NCI-H187 (cell line): ENCODE measurements at places on chromosomes 11 and 22.

DNA sequence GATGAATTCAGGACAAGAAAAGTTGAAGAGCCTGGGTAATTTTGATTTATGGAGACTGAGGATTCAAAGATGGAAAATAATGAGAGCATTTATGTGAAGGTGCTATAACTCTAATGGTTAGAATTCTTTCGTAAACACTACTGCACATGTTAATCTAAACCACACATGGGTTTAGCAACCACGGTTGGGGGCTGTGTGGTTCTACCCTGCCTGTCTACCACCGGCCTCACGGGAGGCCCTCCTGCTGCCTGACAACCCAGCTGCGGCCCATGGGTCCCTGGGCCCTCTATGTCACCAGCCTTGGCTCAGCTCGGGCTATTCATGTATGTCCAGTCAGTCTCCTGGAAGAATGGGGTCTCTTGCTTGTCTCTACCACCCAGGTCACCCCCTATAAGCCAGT is 68.5 kb upstream of the ARFGAP3 start:
- DNase-seq, result no peak

GRCh38 chr11:115774756-115775155 is 270.5 kb upstream of the CADM1 start:
- DNase-seq, result no peak

DNA sequence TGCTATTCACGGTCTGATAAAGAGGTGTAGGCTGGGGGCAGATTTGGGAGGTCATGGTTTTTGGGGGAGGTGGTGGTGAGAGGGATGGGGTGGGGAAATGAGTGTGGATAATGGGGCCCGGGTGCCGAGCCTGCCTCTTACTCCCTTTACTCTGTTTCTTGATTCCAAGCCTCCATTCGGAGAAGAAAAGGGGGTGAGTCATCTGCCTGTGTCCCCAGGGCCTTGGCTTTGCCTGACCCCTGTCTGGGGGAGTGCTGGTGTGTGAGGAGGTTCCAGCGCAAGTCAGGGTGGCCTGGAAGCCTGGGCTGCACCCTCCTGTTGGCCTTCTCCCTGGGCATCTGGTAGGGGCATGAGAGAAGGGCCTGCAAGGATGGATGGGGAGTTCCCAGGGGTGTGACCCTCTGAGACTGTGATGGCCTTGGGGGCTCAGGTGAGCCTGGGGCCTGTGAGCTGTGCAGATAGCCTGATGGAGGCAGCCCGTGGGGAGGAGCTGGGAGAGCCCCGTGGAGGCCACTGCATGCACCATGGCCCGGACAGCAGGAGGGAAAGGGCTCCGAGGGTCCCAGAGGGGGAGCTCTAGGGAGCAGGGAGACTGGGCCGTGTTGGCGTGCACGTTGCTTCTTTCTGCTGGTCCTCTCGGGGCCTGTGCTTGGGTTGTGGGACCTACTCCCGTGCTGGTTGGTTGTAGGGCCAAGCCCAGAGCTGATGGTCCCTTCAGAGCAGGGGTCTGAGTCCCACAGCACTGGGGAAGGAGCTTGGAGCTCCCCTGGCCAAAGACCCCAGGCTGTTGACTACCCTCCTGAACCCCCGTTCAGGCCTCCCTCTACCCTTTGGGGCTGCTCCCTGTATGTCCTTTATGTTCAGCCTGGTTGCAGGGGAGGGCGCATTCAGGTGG is 26.3 kb upstream of the ACR start:
- no peak for DNase-seq

- no peak for DNase-seq
Measured at GRCh38 chr11:2798951-2799761, 86.4 kb downstream of the CDKN1C start.

DNA sequence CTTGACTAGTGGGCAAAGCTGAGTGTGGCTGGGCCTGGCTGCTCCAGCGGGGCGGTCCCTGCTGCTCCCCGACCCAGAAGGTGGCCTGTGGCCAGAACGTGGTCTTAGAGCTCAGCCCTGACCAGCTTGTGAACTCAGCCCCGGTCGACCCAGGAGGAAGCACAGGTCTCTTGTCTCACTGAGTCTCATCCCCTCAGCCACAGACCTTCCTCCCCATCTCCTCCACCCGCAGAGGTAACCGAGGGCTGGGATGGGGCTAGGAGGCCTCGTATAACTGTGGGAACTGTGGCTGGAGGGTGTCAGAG is 546.2 kb upstream of the B3GAT1 start:
- DNase-seq, result no peak

GRCh38 chr11:18696638-18697225 is 1.8 kb upstream of the TMEM86A start:
- no peak for DNase-seq

- DNase-seq, result no peak
Measured at GRCh38 chr11:75338516-75339208, 12.8 kb downstream of the ARRB1 start.

GRCh38 chr11:122751292-122752070 is 86.8 kb upstream of the CRTAM start:
- DNase-seq, result no peak

DNA sequence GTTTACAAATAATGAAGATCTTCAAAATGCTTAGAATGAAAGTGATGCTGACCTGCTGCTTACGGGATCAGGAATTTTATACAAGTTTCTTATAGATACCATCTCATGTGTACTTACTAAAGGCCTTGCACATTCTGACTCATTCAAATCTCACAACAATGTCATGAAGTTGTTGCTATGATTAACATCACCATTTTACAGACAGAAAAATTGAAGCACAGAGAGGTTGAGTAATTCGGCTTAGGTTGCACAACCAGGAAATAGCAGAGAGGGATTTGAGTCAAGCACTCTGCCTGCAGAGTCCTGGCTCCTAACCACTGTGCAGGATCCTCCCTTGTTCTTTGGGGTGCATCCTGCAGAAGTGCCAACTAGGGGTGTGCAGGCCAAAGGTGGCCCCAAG is 471.9 kb downstream of the MIAT start:
- no peak for DNase-seq

GRCh38 chr11:67023957-67024353 is 1.0 kb downstream of the SYT12 start:
- no peak for DNase-seq

DNA sequence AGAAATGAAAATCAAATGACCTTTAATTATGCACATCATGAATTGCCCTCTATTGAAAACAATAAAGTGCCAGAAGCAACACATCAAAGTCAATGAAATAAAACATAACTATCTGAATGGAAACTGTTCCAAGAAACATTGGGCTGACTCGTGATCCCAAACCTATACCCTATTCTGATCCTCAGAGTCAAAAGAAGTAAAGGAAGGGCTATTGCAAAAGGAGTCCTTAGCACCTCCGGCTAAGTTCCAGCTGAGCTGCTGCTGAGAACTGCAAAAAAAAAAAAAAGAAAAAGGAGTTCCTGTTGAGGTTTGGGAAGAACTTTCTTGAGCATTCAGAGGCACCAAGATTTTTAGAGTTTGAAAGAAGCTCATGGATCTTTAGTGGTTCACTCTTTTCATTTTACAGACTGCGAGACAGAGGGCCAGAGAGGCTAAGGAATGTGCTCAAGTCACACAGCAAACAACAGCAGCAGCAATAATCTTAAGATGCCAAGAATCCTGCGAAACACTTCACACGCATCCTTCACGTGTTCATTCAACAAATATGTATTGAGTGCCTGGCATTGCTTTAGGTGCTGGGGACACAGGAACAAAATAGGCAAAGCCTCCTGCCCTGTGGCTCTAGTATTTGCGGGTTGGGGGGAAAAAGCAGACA is 841 bp upstream of the TMPRSS13 start:
- no peak for DNase-seq

GRCh38 chr11:109023036-109023435 is 358.2 kb downstream of the DDX10 start:
- DNase-seq, result no peak
